ENCODE measurements at places on chromosomes 4 and X.

DNA sequence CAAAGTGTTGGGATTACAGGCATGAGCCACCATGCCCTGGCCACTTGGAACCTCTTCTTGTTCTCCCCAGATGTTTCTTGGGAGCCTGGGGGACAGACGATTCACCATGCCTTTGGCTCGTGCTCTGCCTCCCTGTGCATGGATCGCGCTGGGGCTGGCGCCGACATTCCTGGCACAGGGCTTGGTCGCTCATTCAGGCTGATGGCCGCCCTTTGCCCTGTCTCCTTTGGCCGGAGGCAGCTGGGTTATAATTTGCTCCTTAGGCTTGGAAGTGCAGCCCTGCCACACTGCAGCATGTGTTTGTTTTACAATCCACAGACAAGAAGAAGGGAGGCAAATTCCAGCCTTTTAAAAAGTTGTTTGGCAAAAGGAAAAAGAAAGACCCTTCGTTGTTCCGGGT, 115.3 kb downstream of the AASDH start:
- no peak for DNase-seq

DNA sequence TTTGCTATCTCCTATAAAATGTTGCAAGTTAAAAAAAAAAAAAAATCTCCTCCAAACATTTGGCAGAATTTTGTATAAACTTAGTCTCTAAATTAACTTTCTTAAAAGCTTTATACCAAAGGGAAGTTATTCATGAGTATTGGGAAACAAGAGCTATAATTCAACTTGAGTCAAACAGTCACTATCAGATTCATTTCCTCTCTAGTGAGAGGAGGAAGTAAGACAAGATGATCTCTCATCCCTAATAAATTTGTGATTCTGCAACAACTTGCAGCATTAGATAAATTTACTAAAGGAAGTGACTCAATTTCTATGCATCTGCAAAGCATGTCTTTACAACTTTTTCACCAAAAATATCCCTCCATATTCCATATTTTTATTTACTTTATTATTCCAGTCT, 135.4 kb upstream of the GNPDA2 start:
- no peak for DNase-seq

- DNase-seq, result no peak
Measured at GRCh38 chr4:4577359-4577875, 35.6 kb upstream of the STX18 start.

DNA sequence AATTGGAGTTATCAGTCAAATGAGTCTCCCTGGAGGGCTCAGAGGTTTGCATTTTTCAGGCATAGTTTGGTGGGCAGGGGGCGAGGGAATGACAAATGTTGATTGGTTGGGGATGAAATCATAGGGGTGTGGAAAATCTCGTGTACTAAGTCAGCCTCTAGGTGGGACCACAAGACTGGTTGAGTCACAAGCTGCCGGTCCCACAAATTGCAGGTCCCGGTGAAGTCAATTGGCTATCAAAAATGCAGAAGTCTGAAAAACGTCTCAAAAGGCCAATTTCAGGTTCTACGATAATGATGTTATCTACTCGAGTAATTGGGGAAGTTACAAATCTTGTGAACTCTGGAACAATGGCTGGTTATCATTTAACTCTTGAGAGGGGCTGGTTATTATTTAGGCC, 98.8 kb upstream of the DHX15 start:
- DNase-seq, result no peak

DNA sequence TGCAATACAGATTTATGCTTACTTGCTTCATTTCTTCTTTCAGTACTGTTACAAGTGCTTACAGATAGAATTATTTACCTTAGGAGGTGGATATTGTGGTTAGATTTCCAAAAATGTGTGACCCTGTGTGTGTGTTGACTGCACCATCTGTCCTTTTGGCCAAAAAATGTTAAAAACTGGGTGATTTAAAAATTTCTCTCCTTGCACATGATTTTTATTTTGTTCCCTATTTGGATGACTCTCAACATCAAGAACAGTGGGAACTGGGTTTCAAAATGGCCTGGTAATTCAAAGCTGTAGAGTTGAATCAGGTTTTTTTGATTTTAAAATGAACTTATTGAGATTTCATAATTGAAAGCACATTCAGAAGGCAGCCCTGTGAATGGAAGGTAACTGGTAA, 1132.9 kb downstream of the RAPGEF2 start:
- DNase-seq, result no peak

- DNase-seq, result no peak
Measured at GRCh38 chrX:103384672-103385071, 8.3 kb downstream of the BEX3 start.

DNA sequence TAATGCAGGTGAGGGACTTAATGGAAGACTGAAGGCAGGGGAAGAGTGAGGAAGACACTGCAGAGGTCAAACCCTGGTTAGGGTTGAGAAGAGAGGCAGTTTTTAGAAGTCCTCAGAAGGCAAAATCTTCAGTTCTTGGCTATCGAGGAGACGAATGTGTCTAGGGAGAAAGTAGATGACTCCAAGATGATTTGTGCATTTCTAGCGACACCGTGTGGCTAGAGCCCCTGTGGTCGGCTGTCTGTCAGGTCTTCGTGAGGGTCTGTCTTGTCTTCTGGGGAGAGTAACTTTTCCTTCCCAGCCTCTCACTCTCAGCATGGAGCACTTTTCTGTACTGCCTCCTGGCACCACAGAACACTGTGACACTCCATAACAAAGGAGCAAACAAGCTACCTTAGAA, 458.1 kb downstream of the STIM2 start:
- no peak for DNase-seq

DNA sequence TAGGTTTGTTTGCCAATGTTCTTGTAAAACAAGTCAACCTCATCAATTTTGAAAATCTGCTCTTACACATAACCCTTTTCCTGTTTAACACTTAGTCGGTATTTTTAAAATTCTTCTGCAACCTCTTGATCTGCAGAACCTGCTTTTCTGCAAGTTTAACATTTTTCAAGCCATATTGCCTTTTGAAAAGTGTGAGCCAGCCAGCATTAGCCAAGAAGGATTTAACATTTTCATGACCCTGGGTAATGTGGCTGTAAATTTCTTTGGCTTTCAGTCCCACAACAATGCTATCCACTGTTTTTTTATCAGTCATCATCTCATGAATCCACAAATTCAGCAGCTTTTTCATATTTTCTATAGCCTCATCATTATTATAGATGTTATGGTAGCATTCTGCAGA, 956.5 kb downstream of the FAT4 start:
- no peak for DNase-seq

DNA sequence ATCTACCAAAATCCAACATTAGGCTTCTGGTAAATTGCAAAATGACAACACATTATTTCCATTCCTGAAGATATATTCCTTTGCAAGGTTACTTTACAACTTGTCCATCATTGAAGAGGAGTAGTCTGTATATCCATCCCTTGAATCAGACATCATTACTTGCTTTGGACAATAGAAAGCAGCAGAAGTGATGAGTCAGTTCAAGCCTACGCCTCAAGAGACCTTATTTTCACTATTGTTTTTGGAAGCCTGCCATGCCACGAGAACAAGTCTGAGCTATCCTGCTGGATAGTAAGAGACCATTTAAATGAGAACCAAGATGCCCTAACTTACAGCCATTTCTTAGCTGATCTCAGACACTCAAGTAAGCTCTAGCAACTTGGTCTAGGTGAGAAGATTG, 246.0 kb upstream of the HHIP start:
- DNase-seq, result no peak

DNA sequence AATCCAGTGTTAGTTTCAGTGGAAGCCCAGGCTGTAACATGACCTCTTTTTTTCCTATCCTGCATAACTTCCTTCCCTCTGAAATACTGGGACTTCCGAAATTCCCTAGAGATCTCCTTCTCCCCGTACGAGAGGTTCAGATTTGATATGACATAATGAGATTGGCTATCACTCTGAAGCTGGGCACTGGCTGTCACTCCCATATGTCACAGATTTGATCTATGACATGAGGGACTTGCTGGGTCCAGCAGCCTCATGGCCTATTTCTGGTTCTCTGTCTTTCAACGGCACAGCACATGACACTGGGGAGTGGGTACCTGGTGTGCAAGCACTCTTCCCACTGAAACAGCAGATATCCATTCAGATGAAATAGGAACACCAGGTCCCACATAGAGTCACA, 36.7 kb downstream of the PF4 start:
- no peak for DNase-seq

- DNase-seq, result no peak
Measured at GRCh38 chr4:19544446-19545125, 707.1 kb upstream of the SLIT2 start.

GRCh38 chrX:128581615-128582014, 529.4 kb upstream of the ACTRT1 start:
- no peak for DNase-seq

DNA sequence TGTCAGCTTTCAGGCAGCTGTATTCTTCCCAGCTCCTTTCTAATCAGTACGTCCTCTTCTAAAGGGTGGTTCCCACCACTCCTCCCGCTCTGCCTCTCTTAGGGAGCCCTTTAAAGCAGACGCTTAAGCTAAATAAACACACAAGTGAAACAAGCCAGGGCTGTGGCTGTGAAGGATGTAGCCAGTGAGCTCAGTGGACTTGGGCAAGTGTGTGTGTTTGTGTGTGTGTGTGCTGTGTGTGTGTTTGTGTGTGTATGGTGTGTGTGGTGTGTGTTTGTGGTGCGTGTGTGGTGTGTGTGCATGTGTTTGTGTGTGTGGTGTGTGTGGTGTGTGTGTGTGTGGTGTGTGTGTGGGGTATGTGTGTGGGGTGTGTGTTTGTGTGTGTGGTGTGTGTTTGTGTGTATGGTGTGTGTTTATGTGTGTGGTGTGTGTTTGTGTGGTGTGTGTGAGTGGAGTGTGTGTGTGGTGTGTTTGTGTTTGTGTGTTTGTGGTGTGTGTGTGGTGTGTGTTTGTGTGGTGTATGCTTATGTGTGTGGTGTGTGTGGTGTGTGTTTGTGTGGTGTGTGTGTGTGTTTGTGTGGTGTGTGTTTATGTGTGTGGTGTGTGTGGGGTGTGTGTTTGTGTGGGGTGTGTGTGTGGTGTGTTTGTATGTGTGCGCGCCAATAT, 283.3 kb downstream of the PTTG2 start:
- no peak for DNase-seq

GRCh38 chrX:69085151-69085550, 80.1 kb downstream of the PJA1 start:
- DNase-seq, result no peak

- DNase-seq, result no peak
Measured at GRCh38 chr4:72531322-72531721, 37.7 kb downstream of the ADAMTS3 start.

GRCh38 chrX:15680401-15680800, 15.8 kb upstream of the CLTRN start:
- no peak for DNase-seq

GRCh38 chrX:154369449-154370299, 4.8 kb downstream of the FLNA start:
- DNase-seq, result peak; percentile 81

DNA sequence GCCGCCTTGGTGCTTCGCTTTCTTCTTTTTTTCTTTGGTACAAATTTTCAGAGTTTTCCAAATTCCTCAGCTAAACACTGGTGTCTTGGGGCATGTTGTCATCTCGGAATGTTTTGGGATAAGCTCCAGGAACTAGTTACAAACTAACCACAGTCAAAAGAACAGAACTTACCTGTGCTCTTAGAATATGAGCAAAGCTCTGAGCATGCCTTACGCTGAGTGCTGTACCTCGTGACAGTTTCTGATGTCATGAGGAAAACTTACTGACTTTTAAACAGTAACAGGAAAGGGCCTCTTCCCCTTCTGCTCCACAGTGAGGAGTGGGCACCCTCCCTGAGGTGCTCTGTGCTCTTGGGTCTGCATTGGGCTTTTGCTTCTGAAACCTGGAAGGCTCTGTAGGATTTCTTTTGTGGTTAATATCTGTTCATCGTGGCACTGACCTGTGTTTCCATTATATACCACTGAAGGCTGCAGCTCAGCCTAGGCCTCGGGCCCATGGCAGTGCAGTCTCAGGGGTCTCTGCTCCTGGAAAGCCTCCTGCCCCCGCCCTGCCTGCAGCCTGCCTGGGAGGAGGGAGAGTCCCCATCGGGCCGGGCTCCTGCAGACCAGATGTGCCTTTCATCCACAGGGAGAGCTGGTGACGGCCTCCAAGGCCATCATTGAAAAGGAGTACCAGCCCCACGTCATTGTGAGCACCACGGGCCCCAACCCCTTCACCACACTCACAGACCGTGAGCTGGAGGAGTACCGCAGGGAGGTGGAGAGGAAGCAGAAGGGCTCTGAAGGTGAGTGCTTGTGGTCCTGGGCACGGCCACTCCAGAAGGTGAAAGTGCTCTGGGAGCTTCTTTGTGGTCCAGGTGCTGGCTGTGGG, 48.7 kb downstream of the NOP14 start:
- DNase-seq, result no peak

- DNase-seq, result no peak
Measured at GRCh38 chrX:14015294-14015693, 14.4 kb downstream of the GEMIN8 start.

- DNase-seq, result no peak
Measured at GRCh38 chr4:14303856-14304255, 676.3 kb upstream of the BOD1L1 start.

GRCh38 chrX:69951753-69952152, 98.0 kb downstream of the AWAT2 start:
- no peak for DNase-seq

Measured in BJ (cell line).